ENCODE measurements at places on chromosomes 7 and 10. TPM values are rescaled to one million over a fixed set of nuclear protein-coding genes. Genes with fewer than 3 reads are reported as not detected.

- no peak for DNase-seq
Measured at GRCh38 chr10:5135581-5135980, 41.4 kb downstream of the AKR1C3 start.

The RAMP3 gene
- total RNA-seq, result 77.2 TPM

The ASB10 gene
- 11.6 TPM for total RNA-seq

- DNase-seq, result no peak
Measured at GRCh38 chr7:84049071-84049836, 145.3 kb downstream of the SEMA3A start.

GRCh38 chr7:45242698-45243097 is 85.1 kb downstream of the RAMP3 start:
- peak; percentile 5 for DNase-seq

- no peak for DNase-seq
Measured at GRCh38 chr7:116242759-116243158, 32.4 kb downstream of the TES start.

The SLC4A2 gene
- 55.3 TPM for total RNA-seq

The CFTR gene
- total RNA-seq, result 1.3 TPM

DNA sequence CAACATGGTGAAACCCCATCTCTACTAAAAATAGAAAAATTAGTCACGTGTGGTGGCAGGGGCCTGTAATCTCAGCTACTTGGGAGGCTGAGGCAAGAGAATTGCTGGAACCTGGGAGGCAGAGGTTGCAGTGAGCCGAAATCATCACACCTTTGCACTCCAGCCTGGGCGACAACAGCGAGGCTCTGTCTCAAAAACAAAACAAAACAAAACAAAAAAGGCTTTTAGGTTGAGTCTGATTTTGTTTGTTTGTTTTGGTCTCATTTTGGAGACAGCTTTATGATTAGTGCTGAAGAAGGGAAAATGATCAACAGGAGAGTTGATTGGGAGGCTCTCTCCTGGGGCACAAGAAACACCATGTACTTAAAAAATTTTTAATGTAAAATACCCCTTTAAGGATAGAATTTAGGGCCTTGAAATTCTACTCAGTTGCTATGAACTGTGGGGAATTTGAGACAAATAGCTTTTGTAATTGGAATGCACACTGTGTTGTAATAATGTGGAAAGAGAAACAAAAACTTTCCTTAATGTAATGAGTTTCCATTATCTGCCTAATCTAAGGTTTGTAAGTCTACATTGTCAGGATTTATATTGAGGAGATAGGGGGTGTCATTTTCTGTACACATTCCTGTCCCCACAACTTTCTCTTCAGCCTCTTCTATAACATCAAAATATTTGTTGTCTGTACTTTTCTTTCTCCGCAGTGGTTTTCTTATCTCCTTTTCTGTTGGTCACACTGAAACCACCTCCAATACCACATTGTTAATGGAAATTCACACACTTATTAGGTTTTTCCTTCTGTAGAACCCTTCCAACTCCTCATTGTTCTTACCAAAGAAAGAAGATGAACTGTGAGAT is 41.3 kb downstream of the ARID5B start:
- no peak for DNase-seq

The POP7 gene
- total RNA-seq, result 28.7 TPM

- DNase-seq, result no peak
Measured at GRCh38 chr7:157425137-157425731, 88.4 kb downstream of the DNAJB6 start.

The POU6F2 gene
- 1.5 TPM for total RNA-seq

GRCh38 chr7:78396210-78396609 is 597.6 kb downstream of the PHTF2 start:
- DNase-seq, result no peak

DNA sequence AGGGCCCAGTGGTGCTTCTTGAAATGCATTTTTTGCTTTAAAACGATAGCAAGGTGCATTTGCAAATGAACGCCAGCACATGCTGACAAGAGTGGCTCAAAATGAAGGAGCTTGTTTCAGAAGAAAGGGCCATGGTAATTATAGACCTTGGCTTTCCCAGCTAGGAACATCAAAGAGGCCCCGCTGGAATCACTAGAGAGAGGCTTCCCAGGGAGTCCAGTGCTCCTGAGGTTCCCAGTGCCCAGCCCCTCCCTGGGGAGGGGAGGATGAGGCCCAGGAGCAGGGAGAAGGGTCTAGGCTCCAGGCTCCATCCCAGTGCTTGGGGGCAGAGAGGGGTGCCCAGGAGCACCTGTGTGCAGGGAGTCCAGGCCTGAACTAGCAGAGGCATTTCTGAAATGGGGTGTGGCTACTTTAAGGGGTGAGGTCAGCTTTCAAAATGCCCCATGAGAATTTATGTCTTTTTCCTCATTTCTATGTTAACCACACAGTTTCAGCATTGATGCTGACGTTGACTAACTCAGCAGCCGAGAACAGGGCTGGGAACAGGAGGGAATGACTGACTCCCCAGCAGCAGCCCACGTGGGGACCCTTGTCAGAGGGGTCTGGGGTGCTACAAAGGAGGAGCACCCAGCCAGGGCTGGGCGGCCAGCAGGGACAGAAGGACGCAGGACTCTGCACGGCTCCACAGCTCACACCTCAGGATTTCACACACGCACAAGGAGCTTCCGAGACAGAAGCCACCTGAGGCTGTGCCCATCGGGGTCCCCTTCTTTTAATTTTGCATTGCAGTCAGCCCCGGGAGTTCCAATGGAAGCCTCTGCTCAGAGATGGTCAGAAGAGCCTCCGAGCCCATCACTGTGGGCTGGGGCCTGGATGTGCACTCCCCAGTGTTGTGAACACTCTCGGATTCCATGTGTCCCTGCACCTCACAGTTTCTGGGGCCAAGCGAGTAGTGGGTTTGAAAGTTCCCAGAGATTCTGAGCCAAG is 570.2 kb downstream of the PTPRN2 start:
- peak; percentile 36 for DNase-seq

The CYP3A4 gene
- 0.43 TPM for total RNA-seq

DNA sequence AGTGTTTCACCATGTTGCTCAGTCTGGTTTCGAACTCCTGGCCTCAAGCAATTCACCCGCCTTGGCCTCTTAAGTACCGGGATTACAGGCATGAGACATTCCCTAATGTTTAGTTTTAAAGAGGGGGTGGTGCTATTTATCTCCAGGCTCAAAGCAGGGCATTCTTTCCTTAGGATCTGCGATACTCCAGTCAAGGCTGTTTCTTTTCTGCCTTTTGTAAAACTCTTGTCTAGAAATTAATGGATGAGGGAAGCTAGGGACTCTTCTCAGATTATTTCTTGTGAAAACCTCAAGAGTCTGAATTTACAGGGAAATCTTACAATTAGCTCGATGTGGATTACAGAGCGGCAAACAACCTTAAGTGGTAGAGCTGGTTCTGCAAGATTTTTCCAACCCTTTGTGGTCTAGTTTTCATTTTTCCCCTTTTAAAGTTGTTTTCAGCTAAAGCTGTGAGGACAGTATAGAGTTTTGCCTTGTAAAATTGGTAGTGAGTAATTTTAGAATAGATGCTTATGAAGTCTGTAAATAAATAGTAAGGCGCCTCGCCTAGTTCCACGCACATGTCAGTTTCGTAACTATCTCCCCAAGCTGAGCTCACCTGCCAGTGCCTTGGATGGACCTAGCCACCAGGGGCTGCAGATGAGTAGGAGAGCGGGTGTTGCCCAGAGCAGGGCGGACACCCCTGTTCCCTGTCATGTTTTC is 53.1 kb downstream of the CUX1 start:
- DNase-seq, result no peak

The ETV1 gene
- 27.7 TPM for total RNA-seq

The WAPL gene
- 20.2 TPM for total RNA-seq

The TUBAL3 gene
- total RNA-seq, result 1.7 TPM

The TRDMT1 gene
- 5.0 TPM for total RNA-seq

The ACTA2 gene
- total RNA-seq, result 934 TPM

GRCh38 chr7:112414855-112415490 is 35.3 kb upstream of the IFRD1 start:
- no peak for DNase-seq

DNA sequence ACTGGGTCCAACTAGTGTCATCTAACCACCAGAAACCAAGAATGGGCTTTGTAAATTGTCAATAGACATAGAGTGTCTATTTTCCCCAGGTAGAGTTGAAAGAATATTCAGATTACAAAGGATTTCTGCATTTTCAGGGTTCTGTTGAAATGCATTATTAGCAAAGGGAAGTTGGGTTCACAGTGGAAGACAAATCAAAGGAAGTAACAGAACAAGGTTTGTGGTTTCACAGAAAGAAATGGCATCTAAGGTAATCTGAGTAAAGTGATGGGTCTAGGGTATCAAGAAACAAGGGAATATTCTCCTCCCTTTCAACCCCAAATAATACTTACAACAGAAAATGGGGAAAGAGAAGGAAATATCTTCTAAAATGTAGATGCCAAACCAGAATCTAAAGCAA is 25.8 kb downstream of the CEP41 start:
- no peak for DNase-seq

The OPALIN gene
- total RNA-seq, result not detected

GRCh38 chr7:70743531-70744325 is 388.2 kb upstream of the GALNT17 start:
- DNase-seq, result no peak

The ANKRD30A gene
- total RNA-seq, result not detected

The ASZ1 gene
- not detected for total RNA-seq

- DNase-seq, result no peak
Measured at GRCh38 chr7:80403686-80404241, 108.1 kb downstream of the GNAT3 start.

GRCh38 chr7:112205343-112206237 is 609 bp downstream of the DOCK4 start:
- no peak for DNase-seq

DNA sequence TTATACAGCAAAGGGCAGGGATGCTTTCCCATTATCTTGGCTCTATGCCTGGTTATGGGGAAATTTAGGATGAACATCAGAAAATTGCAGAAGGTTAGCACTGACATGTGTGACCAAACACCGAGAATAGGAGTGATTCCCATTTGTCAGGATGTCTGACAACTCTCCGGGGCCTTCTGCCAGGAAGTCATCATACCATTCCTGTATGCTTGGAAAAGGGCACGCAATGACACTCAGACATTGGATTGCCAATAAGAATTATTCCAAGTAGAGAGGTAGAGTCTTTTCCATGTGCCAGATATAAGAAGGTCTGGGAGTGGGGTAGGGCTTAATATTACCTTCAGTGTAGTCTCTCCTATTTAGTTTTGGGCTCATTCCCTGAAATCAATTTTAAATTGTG is 82.3 kb downstream of the MTPN start:
- no peak for DNase-seq

DNA sequence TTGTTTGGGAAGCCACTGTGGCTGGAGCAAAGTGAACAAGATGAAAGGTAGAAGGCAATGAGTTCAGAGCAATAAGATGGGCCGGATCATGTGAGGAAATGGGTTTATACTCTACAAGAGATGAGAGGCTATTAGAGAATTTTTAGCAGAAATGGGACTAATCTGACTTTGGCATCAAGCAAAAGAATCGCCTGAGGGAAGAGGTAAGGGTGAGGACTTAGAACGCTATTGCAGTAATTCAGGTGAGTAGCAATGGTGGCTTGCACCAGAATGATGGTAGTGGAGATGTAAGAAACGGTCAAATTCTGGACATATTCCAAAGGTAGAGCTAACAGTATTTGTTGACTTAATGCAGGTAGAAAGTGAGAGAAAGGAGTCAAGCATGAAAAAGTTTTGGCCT is 29.5 kb upstream of the AKAP9 start:
- no peak for DNase-seq

Data from right atrium auricular region (tissue), 2 donors.